ENCODE measurements at places on chromosomes 7 and 10.

DNA sequence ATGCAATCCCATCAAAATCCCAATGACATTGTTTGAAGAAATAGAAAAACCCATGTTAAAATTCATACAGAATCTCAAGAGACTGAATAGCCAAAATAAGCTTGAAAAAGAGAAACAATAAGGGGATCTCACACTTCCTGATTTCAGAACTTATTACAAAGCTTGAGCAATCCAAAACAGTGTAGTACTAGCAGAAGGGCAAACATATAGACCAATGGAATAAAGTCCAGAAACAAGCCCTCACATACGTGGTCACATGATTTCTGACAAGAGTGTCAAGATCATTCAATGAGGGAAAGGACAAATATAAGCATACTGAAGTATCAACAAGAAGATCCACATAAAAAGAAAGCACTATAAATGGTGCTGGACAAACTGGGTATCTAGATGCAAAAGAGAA lies 31.9 kb downstream of the MICU1 start:
- no peak for DNase-seq

GRCh38 chr7:85833066-85833465 lies 646.2 kb upstream of the SEMA3D start:
- DNase-seq = no peak

- no peak for DNase-seq
Measured at GRCh38 chr10:354901-355617, 219.8 kb downstream of the ZMYND11 start.

DNA sequence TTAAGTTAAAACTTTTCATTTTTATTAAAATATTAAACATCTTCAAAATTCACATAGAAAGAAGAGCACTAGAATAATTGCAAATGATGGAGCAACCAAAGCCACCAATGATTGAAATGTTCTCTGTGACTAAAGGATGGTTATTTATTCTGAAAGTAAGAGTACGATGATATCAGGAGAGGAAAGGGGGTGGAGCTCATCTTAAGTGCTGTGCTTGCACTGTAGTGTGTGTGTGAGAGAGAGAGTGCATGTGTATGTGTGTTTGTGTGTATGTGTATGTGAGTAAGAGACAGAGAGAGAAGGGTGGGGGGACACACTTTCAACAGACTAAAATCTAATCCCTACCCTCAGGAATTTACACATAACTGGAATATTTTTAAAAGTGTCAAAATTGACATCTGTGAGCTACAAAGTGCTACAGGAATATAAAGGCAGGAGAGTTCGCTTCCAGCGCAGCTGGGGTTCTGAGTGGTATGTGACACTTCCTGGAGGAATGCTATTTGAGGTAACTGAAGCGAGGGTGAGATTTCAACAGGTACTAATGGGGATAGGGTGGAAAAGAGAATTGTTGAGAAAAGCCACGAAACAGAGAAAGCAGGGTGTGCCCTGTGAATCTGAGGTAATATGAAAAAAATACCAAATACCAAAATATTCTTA lies 57.2 kb upstream of the SMNDC1 start:
- DNase-seq = no peak

GRCh38 chr7:51244053-51244452 lies 72.6 kb downstream of the COBL start:
- DNase-seq = no peak

GRCh38 chr7:20744954-20745446 lies 41.7 kb downstream of the SP8 start:
- no peak for DNase-seq

GRCh38 chr10:62772186-62772974 lies 32.1 kb upstream of the ADO start:
- no peak for DNase-seq

DNA sequence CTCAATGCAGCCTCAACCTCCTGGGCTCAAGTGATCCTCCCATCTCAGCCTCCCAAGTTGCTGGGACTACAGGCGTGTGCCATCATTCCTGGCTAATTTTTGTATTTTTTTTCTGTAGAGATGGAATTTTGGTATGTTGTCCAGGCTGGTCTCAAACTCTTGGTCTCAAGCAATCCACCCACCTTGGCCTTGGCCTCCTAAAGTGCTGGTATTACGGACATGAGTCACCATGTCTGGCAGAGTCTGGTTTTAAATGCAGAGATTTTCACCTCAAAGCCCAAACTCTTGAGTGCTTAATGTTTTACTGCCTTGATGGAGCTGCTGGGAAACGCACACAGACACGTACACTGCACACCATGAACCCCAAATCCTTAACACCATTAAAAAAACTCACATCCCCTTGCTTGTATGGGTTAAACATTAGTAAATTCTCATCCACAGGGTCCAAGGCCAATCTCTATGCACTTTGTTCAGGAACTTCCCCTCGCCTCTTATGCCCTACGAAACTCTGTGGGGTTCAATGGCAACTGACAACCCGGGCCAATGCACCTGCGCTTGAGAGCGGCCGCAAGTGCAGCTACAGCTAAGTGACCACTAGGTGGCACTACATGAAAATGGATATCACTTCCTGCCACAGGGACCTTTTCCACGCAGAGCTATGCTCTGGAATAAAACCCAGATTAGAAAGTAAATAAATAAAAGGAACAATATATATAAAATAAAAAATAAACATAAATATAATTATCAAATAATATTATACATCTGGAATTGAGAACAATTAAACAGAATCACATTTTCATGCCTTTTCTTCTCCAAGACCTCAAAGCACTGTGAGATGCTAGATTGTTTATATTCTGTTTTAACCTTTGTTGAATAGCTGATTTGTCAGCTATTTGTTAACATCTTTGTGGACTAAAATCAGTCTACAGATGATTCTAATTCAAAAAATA lies 66.9 kb upstream of the AFAP1L2 start:
- peak; percentile 49 for DNase-seq

DNA sequence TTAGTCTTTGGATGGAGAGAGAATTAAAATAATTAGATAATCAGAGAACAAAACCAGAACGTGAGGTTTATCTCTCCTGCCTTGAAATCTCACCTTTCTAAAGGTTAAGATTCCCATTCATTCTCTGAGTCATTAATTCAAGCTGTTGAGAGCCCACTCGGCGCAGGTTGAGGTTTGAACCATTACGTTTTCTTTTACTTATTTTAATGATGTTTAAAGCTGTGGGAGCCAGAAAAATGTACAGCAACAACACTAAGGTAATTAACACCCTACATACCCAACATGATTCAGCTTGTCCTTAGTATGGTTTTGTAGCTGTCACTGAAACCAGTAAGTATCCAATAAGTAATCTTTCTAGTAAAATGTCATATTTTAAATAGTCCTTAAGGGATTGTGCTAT lies 153.0 kb upstream of the ANK3 start:
- DNase-seq = no peak

DNA sequence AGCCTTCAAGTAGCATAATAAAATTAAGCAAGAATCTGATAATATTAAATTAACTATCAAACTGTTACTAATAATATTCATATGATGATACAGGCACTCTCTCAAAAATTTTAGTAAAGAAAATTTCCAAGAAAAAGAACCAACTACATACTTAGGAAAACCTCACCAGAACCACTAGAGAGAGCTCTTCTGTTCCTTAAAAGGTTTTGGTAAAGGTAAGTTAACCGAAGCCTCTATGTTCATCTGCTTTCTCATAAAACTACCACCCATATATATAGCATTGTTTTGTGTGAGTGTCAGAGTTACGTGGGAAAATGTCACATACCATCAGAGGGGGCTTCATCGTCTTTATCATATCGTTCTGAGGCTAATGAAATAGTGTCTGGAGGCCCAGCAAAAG lies 20.7 kb downstream of the SKAP2 start:
- no peak for DNase-seq

- no peak for DNase-seq
Measured at GRCh38 chr10:114380060-114380459, 24.2 kb downstream of the AFAP1L2 start.

DNA sequence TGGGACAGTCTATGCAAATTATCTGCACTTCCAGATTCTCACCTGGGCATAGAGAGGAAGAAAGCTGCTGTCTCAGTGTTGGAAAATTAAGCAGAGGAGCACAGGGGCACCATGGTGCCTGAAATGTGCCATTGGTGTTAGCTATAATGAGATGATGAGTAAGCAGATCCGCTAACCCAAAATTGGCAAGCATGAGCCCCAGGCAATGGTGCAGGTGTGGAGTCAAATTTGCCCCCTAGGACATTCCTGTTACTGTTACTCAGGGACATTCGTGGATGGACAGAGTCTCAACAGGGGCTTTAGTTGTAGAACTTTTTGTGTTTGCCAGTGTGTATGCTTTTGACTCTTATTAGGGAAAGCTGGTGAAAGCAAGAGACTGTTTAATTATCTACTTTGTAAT lies 385.2 kb upstream of the KLF6 start:
- no peak for DNase-seq

GRCh38 chr7:24978843-24979469 lies 1.0 kb downstream of the OSBPL3 start:
- DNase-seq = no peak

DNA sequence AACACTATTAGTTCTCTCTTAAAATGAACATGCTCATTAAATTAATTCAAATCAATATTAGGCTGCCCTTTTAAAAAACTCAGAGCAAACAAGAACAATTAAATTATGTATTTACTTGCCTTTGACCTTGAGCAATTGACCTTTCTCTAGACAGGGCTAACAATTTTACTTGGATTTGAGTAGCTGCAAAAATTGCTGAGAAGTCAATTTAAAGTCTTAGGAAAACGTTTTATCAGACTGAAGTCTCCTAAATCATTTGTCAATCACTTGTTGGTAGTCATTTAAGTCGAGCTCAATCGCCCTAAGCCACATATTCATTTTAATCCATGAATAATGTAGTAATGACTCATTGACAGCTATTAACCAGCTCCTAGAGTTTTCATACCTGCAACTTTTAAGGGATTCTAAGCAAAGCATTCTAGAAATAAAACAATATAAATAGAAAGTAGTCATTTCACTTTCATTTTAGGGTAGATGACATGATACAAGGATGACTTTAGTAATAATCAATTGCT lies 84.9 kb upstream of the SEC61G start:
- no peak for DNase-seq

GRCh38 chr7:11751807-11752389 lies 80.1 kb downstream of the THSD7A start:
- no peak for DNase-seq

DNA sequence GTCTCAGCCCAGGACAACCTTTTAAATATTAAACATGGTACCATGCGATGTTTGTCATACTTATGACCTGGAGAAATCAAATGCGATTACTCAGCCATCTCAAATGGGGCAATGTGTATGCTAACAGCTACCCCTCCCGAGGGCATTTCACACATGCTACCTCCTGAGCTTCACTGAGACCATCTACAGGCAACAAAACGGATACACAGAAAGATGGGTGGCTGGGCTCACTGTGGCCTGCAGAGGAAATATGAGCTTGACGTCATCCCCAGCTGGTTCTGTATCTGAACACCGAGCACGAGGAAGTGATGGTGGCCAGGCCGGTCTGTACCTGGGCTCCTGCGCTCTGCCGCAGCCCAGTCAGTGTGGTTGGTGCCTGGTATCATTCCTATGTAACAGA lies 374.3 kb downstream of the RPS24 start:
- no peak for DNase-seq

DNA sequence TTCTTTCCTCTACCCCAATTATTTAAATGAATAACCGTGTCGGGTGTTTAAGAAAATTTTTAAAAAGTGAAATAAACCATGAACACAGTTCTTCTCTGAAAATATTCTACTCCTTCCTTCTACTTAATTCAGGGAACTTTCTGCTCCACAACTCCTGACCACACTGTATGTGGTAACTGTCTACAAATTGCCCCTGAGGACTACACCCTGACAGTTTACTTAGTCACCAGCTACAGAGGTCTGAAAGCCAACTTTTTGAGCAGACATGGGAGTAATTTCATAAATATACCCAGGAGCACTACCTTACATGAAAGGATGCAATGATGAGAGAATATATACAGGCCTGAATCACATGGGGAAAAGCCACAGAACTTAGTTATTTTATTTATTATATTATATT lies 523.2 kb upstream of the SORCS1 start:
- no peak for DNase-seq

DNA sequence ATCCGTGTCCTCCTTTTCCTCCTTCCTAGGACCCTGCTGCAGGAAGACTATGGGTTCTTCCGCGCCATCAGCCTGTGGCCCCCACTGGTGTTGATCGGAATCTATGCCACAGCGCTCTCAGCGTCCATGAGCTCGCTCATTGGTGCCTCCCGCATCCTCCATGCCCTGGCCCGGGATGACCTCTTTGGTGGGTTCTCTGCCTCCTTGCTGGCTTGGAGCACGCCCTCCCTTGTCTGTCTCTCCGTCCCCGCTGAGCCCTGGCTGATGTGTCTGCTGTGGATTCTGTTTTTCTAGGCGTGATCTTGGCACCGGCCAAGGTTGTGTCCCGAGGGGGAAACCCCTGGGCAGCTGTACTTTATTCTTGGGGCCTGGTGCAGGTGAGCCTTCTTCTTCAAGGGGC lies 7.3 kb upstream of the TRIP6 start:
- no peak for DNase-seq

DNA sequence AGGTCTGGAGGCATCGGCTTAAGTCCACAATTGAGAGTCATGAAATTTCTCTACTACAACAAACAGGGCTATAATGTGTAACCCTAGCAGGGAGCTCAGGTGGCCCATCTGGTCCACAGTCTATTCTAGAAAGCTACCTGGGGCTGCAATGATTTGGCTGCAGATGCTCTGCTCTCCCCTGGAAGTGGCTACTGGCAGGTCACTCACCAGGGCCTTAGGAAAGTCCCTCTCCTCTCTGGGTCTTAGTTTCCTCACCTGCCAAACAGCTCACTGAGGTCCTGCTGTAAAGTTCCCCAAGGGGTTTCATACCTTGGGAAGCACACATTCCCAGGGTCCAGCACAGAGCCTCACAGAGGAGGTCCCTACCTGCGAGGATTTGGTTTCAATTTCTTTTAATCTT lies 2.5 kb downstream of the IGFBP3 start:
- no peak for DNase-seq

DNA sequence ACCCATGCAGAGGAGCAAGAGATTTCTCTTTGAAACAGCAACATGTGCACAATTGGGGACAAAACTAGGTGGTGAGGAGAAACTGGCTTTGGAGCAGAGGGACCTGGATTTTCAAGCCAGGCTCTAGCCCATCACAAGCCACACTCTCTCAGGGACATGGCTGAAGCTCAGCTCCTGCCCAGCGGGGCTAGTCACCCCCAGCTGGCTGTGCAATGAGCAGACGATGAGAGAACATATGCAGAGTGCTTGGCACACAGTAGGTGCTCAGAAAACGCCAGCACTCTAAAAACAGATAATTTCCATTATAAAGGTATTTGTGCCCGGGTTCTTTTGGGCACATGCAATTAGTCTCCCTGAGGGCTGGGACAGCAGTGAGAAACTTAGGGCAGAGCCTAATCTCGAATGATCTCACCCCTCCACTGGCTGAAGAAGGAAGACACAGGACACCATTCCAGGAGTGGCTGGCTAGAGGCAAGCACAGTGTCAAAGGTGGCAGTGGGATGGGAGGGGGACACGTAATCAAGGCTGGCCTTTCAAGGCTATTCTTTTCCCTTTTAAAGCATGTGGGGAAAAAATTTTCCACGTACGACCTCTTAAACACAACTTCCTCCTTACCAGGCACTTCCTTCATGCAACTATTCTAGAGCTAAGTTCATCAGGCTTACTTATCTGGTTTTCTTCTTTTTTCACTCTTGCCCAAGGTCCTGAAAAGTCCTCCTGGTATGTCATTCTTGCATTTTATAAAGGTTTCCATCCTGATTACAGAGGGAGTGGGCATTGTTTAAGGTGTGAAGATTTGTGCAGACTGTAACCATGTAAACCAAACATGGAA lies 15.1 kb downstream of the FAM53B start:
- DNase-seq = no peak

GRCh38 chr7:36289833-36290661 lies 99.6 kb upstream of the ANLN start:
- DNase-seq = no peak

All from stimulated activated CD4-positive, alpha-beta T cell treated with anti-CD3 and anti-CD28 coated beads, TNF-alpha, amount 100 ng/mL, for 48 hours (primary cell).